ENCODE measurements at places on chromosomes 3 and 15.

DNA sequence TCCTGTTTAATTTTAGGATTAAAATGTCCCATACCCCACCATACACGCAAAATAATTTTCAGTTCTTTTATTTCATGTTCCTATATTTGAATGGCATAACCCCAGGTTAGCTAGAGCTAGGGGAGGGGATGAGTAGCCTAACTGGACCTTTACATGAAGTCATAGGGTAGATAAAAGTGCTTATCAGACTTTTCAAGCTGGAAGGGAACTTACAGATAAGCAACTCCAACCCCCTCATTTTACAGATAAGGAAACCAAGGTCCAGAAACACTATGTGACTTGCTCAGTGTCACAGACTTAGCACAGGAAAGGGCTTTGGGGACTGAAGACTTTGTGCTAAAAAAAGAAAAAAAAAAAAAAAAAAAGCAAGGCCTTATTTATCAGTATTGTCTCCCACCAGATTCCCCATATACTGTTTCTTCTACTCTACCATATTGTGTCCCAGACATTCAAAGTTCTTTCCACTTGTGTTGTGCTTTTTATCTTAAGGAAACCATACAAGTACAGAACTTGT lies 10.6 kb upstream of the TNIK start:
- no peak for DNase-seq

DNA sequence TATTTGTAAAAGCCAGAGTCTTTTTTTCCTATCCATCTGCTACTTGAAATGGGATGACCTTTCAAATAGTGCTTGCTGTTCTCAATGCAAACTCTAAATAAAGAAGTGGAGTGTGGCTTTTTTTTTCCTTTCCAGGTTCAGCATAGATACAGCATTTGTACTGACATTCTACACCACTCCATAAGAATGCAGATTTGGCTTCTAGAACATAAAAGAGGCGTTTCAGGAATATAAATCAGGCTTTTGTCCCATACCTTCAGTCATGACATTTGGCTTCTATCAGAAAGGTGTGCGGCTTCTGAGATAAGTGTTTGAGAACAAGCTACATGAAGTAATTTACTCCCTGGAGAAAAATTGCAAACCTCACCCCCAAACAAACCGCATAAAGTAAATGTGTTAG lies 553.1 kb downstream of the FHIT start:
- DNase-seq, result no peak

DNA sequence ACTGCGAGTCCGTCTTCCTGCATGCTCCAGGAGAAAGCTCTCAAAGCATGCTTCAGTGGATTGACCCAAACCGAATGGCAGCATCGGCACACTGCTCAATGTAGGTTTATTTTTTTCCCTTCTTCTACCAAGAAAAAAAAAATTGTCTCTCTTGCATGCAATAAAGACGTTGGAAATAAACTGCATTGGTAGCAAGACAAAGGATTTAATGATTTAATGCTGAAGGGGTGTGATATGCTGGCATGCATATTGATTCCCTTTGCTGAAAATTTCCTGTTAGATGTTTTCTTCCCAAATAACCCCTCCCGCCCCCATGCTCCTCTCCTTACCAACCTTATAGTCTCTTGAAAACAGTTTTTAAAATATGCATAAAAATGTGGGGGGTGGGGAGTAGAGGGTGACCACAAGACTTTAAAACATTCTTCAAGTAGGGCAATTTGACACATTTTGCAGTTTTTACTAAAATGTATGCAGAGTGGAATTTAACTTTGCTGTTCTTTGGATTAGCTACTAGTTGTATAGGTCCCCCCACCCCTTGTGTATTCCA lies 799 bp downstream of the RARB start:
- DNase-seq, result no peak

DNA sequence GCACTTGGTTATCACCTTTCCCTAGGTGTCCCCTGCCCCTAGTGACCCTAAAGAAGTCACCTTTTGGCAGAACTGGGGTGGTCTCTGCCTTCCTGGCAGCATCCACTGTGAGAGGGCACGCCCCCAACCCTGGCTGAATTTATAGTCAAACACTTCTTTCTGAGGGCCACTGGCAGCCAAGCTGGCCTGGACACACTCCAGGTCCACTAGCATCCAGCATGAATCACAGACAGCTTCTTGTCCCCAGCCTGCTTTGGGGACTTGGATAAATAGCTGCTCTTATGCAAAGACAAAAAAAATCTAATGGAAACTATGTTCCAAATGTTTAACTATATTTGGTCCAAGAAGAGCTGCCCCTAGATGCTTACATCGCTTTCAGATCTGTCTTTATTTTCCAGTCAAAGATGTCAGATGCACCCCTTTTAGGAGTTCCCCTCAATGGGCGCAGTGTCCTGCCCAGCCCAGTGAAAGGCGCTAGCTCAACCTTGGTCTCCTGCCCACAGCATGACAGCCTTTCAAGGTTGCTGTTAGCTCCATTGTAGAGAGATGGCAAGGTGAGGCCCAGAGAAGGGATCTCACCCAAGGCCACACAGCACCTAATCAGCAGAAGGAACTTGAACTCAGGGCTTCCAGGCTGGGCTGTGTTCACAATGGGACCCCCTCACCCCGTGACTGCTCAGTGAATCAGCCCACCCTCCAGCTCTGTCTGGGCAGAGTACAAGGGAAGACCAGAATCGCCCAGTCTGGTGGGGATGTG lies 7.0 kb downstream of the RASL12 start:
- no peak for DNase-seq

Measured in NCI-H1105 (cell line).